Nasal cavity respiratory epithelium epithelial cell of viscerocranial mucosa (primary cell): ENCODE measurements at places on chromosomes 3 and 15. TPM values are rescaled to one million over a fixed set of nuclear protein-coding genes. Genes with fewer than 3 reads are reported as not detected.

SEMA3F gene
- total RNA-seq = 37.3 and 205 TPM in 2 replicates

FAM81A gene
- 0.34 and 1.2 TPM in 2 replicates for total RNA-seq

TKT gene
- total RNA-seq = 259 and 519 TPM in 2 replicates

PLIN1 gene
- total RNA-seq = 0.34 and 0.43 TPM in 2 replicates

HYAL1 gene
- 4.5 and 5.8 TPM in 2 replicates for total RNA-seq

DPPA2 gene
- total RNA-seq = not detected in 2 replicates

IMPG2 gene
- under 0.01 and 0.14 TPM in 2 replicates for total RNA-seq

WDR93 gene
- 0.07 TPM in 1 of 2 replicates, not detected in the other for total RNA-seq

KCNAB1 gene
- under 0.01 and 0.85 TPM in 2 replicates for total RNA-seq
